Right lung (tissue), 10 donors: ENCODE measurements at places on chromosomes 2 and 18. TPM values are rescaled to one million over a fixed set of nuclear protein-coding genes. Genes with fewer than 3 reads are reported as not detected.

Gene PKDCC
- 182 TPM for polyA plus RNA-seq

Gene ASB3
- 33.7 TPM for polyA plus RNA-seq

Gene GKN2
- 2.2 TPM for polyA plus RNA-seq

Gene AGXT
- polyA plus RNA-seq = 0.54 TPM

Gene FBXO48
- 2.9 TPM for polyA plus RNA-seq

Gene KLHL14
- 0.96 TPM for polyA plus RNA-seq

Gene CRYGD
- polyA plus RNA-seq = 0.25 TPM

Gene CNRIP1
- polyA plus RNA-seq = 46.9 TPM

Gene CHRND
- polyA plus RNA-seq = 0.15 TPM

Gene CFC1
- 4.4 TPM for polyA plus RNA-seq

Gene ATOH8
- polyA plus RNA-seq = 30.7 TPM

Gene ZNF396
- 3.5 TPM for polyA plus RNA-seq

Gene TNS1
- 120 TPM for polyA plus RNA-seq

Gene PIEZO2
- 227 TPM for polyA plus RNA-seq

Gene NT5C1B
- 0.73 TPM for polyA plus RNA-seq

Gene TYW5
- polyA plus RNA-seq = 16.4 TPM

Gene ZNF385B
- polyA plus RNA-seq = 6.1 TPM

Gene ONECUT2
- polyA plus RNA-seq = 0.09 TPM

Gene LRRC30
- polyA plus RNA-seq = not detected

Gene POTEI
- 0.23 TPM for polyA plus RNA-seq

Gene SERPINB4
- not detected for polyA plus RNA-seq

Gene RIT2
- not detected for polyA plus RNA-seq

Gene ATF2
- polyA plus RNA-seq = 68.2 TPM

Gene LNPK
- 49.9 TPM for polyA plus RNA-seq

Gene SLC4A3
- polyA plus RNA-seq = 14.0 TPM

Gene KCNIP3
- polyA plus RNA-seq = 8.2 TPM

Gene LINC00305
- 0.46 TPM for polyA plus RNA-seq

Gene CXCR4
- polyA plus RNA-seq = 43.9 TPM

Gene RESP18
- polyA plus RNA-seq = not detected

Gene CXXC1
- 81.9 TPM for polyA plus RNA-seq

Gene XIRP2
- polyA plus RNA-seq = 0.24 TPM

Gene ABHD1
- polyA plus RNA-seq = 2.2 TPM

Gene RGPD4
- polyA plus RNA-seq = not detected

Gene ZC3H15
- polyA plus RNA-seq = 121 TPM

Gene KIAA2012
- 1.5 TPM for polyA plus RNA-seq

Gene RNF181
- polyA plus RNA-seq = 114 TPM

Gene CRYGC
- not detected for polyA plus RNA-seq

Gene CAPN10
- 24.9 TPM for polyA plus RNA-seq

Gene TBC1D8
- 26.0 TPM for polyA plus RNA-seq

Gene C2orf81
- 7.8 TPM for polyA plus RNA-seq

Gene CABYR
- 7.2 TPM for polyA plus RNA-seq

Gene GALNT13
- polyA plus RNA-seq = 3.5 TPM

Gene NTSR2
- polyA plus RNA-seq = not detected

Gene CLK1
- 333 TPM for polyA plus RNA-seq

Gene SERPINB3
- not detected for polyA plus RNA-seq

Gene CTNNA2
- 0.32 TPM for polyA plus RNA-seq

Gene FAM168B
- polyA plus RNA-seq = 87.6 TPM

Gene MAPRE3
- polyA plus RNA-seq = 6.2 TPM

Gene GALNT14
- polyA plus RNA-seq = 4.4 TPM
